ENCODE measurements at places on chromosomes 5 and 9. TPM values are rescaled to one million over a fixed set of nuclear protein-coding genes. Genes with fewer than 3 reads are reported as not detected.
A peak's percentile ranks its signal among the peaks of the same experiment; 100 is the strongest.

DNA sequence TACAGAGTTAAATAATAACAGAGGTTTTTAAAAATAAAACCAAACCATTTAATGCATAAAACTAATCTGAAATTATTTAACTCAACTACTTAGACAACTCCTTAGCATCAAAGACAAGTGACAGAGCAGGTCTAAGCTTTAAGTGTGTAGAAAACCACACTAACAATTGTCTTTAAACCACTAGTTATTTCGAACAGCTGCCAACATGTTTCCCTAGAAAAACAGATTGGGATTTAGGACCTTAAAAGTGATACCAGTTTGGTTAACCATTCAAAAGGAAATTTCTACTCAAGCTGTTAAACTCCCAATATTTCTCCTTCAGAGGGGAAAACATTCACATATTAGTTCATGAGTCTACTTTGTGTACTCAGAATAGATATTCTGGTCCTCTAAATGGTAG, 208.7 kb downstream of the BNC2 start:
- DNase-seq = no peak
- H3K4me1 ChIP-seq = no peaks in the 10 kb centered on the region
- no peaks in the 10 kb centered on the region for H3K27me3 ChIP-seq
- H3K36me3 ChIP-seq = no peaks in the 10 kb centered on the region
- no peak overlapping the region for H3K27ac ChIP-seq

DNA sequence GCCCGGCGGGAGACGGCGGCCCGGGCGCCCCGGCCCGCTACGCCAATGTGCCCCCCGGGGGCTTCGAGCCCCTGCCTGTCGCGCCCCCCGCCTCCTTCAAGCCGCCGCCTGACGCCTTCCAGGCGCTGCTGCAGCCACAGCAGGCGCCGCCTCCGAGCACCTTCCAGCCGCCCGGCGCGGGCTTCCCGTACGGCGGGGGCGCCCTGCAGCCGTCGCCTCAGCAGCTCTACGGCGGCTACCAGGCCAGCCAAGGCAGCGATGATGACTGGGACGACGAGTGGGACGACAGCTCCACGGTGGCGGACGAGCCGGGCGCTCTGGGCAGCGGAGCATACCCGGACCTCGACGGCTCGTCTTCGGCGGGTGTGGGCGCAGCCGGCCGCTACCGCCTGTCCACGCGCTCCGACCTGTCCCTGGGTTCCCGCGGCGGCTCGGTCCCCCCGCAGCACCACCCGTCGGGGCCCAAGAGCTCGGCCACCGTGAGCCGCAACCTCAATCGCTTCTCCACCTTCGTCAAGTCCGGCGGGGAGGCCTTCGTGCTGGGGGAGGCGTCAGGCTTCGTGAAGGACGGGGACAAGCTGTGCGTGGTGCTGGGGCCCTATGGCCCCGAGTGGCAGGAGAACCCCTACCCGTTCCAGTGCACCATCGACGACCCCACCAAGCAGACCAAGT, 723 bp downstream of the SNX18 start:
- no peak overlapping the region for H3K27ac ChIP-seq
- H3K27me3 ChIP-seq = peaks cover 9% of the 10 kb centered on the region
- peak; percentile 80 for DNase-seq
- peaks cover 34% of the 10 kb centered on the region for H3K4me1 ChIP-seq
- no peaks in the 10 kb centered on the region for H3K36me3 ChIP-seq

DNA sequence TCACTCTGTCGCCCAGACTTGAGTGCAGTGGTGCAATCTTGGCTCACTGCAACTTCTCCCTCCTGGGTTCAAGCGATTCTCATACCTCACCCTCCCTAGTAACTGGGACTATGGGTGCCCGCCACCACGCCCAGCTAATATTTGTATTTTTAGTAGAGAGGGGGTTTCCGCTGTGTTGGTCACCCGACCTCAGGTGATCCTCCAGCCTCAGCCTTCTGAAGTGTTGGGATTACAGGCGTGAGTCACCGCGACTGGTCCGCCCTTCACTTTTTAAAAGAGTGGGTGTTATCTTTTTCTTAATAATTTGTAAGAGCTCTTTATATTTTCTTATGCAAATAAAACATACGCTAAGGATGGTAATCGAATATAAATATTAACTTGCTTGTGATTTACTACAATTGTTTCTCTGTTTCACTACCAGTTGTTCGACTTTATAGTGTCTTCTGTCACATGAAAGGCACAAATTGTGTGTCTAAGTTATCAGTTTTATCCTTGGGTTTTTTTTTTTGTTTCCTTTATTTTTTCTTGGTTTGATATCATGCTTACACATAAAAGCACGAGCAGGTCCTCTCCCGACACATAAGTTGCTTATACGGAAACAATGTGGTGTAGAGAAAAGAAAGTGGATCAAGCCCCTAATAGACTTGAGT, 1.9 kb upstream of the GPBP1 start:
- H3K27ac ChIP-seq = peak overlapping the region; percentile 100
- no peak for DNase-seq

- H3K4me1 ChIP-seq = peaks cover 25% of the 10 kb centered on the region
- H3K27me3 ChIP-seq = no peaks in the 10 kb centered on the region
- no peak overlapping the region for H3K27ac ChIP-seq
- H3K4me3 ChIP-seq = no peak overlapping the region
- no peaks in the 10 kb centered on the region for H3K36me3 ChIP-seq
- DNase-seq = no peak
These were observed 29.0 kb downstream of the MTMR12 start for GRCh38 chr5:32283539-32284377.

GRCh38 chr5:132629230-132629944, 28.6 kb upstream of the IL13 start:
- no peaks in the 10 kb centered on the region for H3K27me3 ChIP-seq
- DNase-seq = no peak
- H3K4me1 ChIP-seq = no peaks in the 10 kb centered on the region
- H3K4me3 ChIP-seq = no peak overlapping the region
- no peaks in the 10 kb centered on the region for H3K36me3 ChIP-seq

- H3K27ac ChIP-seq = peak overlapping the region; percentile 50
- DNase-seq = peak; percentile 18
- H3K4me3 ChIP-seq = no peak overlapping the region
- no peaks in the 10 kb centered on the region for H3K27me3 ChIP-seq
These were observed 54.2 kb downstream of the ZSWIM6 start for GRCh38 chr5:61386045-61386800.

- H3K4me3 ChIP-seq = no peak overlapping the region
- no peaks in the 10 kb centered on the region for H3K4me1 ChIP-seq
- DNase-seq = no peak
- no peaks in the 10 kb centered on the region for H3K27me3 ChIP-seq
These were observed 26.0 kb downstream of the SLC31A2 start for GRCh38 chr9:113176803-113177202.

- no peak for DNase-seq
- peaks cover 7% of the 10 kb centered on the region for H3K4me1 ChIP-seq
- H3K27me3 ChIP-seq = no peaks in the 10 kb centered on the region
- H3K27ac ChIP-seq = no peak overlapping the region
These were observed 185.8 kb downstream of the DEPDC1B start for GRCh38 chr5:60514152-60514551.

DNA sequence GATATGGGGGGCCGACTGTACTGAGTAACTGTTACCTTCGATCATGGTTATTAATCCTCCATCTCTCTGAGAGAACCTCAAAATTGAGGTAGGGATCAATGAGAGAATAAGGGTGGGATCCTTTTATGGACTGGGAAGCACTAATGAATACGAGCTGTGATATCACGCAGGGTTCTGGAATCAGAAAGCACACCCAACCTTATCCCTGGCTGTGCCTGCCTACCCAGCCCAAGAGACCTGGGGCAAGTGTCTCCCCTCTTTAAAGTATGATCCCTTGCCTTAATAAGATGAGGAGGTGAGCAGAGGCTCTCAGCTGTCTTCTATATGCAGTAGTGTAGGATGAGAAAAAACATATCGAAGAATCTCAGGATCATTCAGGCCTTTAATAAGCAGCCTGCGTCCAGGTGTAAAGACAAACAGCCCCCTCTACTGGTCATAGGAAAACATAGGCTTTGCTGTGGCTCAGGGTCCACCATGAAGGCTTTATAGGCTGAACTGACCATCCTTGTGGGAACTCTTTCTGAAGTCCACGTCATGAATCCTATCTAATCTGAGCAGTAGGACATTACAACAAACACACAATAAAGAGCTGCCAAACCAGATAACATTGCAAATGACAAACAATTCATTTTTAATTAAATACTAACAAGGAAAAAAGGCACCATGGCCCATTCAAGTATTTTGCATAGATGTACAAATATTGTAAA, 16.8 kb downstream of the NIPAL4 start:
- no peaks in the 10 kb centered on the region for H3K27me3 ChIP-seq
- DNase-seq = peak; percentile 87
- H3K27ac ChIP-seq = no peak overlapping the region
- no peak overlapping the region for H3K4me3 ChIP-seq
- H3K36me3 ChIP-seq = no peaks in the 10 kb centered on the region

DNA sequence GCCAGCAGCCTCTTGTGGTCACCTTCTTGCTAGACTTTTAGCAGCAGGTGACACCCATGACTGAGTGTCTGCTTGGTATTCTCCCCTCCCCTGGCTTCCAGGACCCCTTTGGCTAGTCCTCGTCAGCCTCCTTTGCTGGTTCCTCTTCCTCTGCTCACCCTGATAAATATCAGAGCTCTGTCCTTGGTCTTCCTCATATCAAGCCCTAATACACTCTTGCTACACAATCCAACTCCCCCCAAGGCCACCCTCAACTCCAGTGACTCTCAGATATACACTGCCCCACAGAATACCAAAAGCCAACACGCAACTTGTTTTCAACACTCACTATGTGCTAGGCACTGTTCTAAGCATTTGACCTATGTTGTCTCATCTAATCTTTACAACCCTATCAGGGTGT, 30.3 kb upstream of the LCP2 start:
- no peak overlapping the region for H3K27ac ChIP-seq
- no peak overlapping the region for H3K4me3 ChIP-seq
- DNase-seq = no peak
- H3K4me1 ChIP-seq = peaks cover 9% of the 10 kb centered on the region

MYOT gene
- total RNA-seq = not detected

CDKN2A gene
- not detected for total RNA-seq

OCLN gene
- total RNA-seq = 57.7 TPM

SPATA31C1 gene
- not detected for total RNA-seq

CCDC69 gene
- total RNA-seq = 0.03 TPM
